ENCODE measurements at places on chromosomes 5 and 9.

- DNase-seq = peak; percentile 52
Observed at GRCh38 chr9:92974761-92975755, 27.7 kb downstream of the FGD3 start.

GRCh38 chr9:117412006-117412715, 2.7 kb downstream of the ASTN2 start:
- DNase-seq = no peak

- no peak for DNase-seq
Observed at GRCh38 chr9:84138541-84138940, 157.9 kb downstream of the RMI1 start.

- no peak for DNase-seq
Observed at GRCh38 chr9:128822407-128823042, 4.2 kb downstream of the ENDOG start.

DNA sequence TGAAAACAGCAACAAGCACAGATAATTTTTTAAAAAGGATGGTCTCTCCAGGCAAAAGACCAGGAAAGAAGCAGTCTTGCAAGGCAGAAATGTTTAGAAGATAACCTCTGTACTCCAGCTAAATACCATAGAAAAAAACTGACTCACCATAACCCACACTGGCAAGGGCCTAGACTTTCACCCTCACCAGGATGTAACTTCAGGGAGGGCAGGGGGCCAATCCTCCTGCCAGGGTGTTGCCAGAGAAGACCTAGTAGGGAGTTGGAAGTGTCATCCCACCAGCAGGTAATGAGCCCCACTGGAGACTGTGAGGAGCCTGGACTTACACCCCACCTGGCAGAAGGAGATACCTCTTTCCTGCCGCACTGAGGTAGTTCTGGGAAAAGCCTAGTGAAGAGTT, 97.6 kb downstream of the PRELID2 start:
- no peak for DNase-seq

GRCh38 chr5:17238521-17239041, 21.1 kb downstream of the BASP1 start:
- DNase-seq = no peak

GRCh38 chr5:96640696-96641095, 21.5 kb upstream of the CAST start:
- no peak for DNase-seq

DNA sequence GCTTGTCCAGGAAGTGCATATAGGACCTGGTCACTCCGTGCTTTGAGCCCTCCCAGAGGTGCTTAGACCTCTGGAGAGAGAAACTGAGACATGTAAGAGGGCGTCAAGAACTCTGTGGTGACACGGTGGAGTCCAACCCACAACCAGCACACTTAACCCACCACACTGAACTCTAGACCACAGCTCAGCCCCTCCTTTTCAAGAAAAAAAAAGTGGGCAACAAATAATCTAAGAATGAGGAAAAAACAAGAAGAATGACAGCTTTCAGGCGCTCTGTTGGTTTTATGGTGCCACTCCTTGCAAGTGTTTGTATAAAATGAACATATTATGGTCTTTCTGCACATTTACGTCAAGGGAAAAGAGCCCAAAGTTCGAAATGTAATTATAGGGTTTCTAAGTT, 50.2 kb upstream of the SNAPC3 start:
- no peak for DNase-seq
